ENCODE measurements at places on chromosomes 2 and 18. TPM values are rescaled to one million over a fixed set of nuclear protein-coding genes. Genes with fewer than 3 reads are reported as not detected.

- H3K4me1 ChIP-seq, result peaks cover 45% of the 10 kb centered on the region
- H3K4me3 ChIP-seq, result peak overlapping the region; percentile 20
- no peaks in the 10 kb centered on the region for H3K36me3 ChIP-seq
- peak overlapping the region; percentile 82 for H3K27ac ChIP-seq
- H3K27me3 ChIP-seq, result no peaks in the 10 kb centered on the region
These were observed 189.4 kb upstream of the GLI2 start for GRCh38 chr2:120546048-120546864.

Gene SPP2
- total RNA-seq, result not detected

DNA sequence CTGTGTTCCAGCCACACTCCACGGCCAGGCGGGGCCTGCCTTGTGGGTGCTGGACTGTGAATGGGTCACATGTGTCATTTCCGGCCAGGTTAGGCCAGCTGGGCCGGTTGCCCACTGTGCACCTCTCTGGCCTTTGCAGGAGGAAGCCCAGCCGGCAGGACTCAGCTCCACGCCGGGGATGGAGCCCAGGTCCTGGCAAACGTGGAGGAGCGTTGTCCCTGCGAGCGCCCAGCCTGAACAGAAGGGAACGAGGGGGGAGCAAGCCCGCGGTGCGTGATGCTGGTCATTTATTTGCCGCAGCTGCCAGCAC is 152.9 kb downstream of the PXDN start:
- DNase-seq, result no peak
- H3K4me3 ChIP-seq, result no peak overlapping the region
- no peaks in the 10 kb centered on the region for H3K27me3 ChIP-seq
- H3K27ac ChIP-seq, result no peak overlapping the region

Gene PMS1
- total RNA-seq, result 37.1 TPM

DNA sequence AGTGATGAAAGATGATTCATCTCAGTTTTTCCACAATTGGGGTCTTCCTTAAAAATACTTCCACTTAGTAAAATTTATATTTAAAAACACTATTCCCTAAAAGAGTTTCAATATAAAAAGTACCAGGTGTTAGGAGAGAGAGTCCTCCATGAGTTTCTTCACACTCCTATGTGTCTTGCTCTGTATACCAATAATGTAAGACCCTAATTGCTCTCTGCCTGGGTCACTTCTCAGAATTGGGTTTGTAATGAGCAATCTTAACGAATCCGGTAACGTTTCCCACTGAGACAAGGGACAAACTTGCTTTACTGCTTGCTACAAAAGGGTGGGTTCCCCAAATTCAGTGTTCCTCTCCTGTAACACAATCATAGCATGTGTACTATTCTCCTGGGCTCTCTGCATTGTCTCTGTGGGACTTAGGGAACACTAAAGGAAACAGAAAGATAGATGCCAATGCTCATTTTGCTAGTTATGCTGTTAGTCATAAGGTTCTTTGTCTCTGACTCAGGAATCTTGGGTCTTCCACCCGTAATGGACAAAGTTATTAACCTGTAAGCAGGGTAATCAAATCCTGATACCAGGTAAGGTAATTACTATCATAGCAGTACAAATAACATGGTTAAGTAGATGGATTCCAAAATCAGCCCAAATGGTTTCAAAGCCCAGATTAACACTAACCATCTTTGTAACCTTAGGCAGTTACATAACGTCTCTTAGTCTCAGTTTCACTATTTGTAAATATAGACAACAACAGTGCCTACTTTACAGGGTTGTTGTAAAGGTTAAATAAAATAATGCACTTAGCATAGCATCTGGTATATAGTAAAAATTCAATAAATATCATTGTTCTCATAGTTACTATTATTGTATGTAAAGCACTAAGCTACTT is 46.3 kb downstream of the ITSN2 start:
- no peak overlapping the region for H3K4me3 ChIP-seq
- no peak overlapping the region for H3K27ac ChIP-seq
- peaks cover 9% of the 10 kb centered on the region for H3K36me3 ChIP-seq
- no peaks in the 10 kb centered on the region for H3K27me3 ChIP-seq
- no peak for DNase-seq
- peaks cover 19% of the 10 kb centered on the region for H3K4me1 ChIP-seq

GRCh38 chr2:239717706-239718105 is 307.4 kb downstream of the NDUFA10 start:
- no peak overlapping the region for H3K27ac ChIP-seq
- peaks cover 4% of the 10 kb centered on the region for H3K4me1 ChIP-seq
- H3K27me3 ChIP-seq, result peaks cover 6% of the 10 kb centered on the region
- no peaks in the 10 kb centered on the region for H3K36me3 ChIP-seq
- H3K4me3 ChIP-seq, result no peak overlapping the region

- peaks cover 2% of the 10 kb centered on the region for H3K27me3 ChIP-seq
- DNase-seq, result no peak
- H3K4me1 ChIP-seq, result no peaks in the 10 kb centered on the region
- peaks cover 1% of the 10 kb centered on the region for H3K36me3 ChIP-seq
These were observed 214.8 kb upstream of the TFPI start for GRCh38 chr2:187768995-187769394.

All from chondrocyte (in vitro differentiated cells).